ENCODE measurements at places on chromosomes 12 and 14. TPM values are rescaled to one million over a fixed set of nuclear protein-coding genes. Genes with fewer than 3 reads are reported as not detected.

GRCh38 chr12:109269428-109269827 is 39.7 kb downstream of the FOXN4 start:
- DNase-seq: no peak

DNA sequence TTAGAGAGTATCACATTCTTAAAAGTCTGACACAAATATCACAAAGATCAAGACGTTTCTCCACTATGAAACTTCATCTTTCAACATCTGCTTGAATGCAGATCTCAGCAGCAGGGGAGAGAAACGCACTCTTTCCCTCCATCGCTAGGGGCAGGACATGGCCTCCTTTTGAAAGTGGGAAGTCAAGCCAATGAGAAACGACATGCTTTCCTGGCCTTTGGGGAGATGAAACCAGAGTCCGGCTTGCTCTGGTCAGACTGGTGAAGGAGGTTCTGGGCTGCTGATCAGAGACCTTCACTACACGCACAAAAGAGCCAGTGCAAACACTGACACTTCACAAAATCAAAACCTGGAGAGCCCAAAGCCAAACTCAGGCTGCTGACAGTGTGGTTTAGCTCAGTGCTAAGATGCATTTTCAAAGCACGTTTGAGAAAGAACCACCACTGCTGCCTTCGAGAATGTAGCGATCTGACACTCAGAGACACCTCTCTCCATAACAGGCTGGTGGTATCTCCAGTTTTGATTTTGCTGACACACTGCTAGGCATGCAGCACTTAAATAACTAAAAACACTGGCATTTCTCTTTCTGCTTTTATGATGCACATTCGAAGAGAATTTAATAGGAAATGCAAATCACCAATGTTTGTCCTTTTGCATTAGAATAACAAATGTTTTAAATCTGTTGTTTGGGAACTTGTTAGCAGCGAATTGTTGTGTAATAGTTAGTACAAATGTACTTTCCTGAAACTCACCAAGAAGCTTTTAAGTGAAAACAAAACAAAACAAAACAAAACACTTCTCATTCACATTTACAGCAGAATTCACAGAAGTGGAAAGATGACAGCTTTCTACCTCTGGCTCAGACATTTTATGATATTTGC is 93.9 kb upstream of the OVCH1 start:
- DNase-seq: no peak

Gene DPY19L2
- 2.1 TPM for total RNA-seq

GRCh38 chr14:92615451-92615850 is 101.9 kb downstream of the RIN3 start:
- DNase-seq: no peak

Gene LBHD2
- total RNA-seq: not detected

- no peak for DNase-seq
These were observed 11.3 kb downstream of the PRKCH start for GRCh38 chr14:61332658-61333029.

DNA sequence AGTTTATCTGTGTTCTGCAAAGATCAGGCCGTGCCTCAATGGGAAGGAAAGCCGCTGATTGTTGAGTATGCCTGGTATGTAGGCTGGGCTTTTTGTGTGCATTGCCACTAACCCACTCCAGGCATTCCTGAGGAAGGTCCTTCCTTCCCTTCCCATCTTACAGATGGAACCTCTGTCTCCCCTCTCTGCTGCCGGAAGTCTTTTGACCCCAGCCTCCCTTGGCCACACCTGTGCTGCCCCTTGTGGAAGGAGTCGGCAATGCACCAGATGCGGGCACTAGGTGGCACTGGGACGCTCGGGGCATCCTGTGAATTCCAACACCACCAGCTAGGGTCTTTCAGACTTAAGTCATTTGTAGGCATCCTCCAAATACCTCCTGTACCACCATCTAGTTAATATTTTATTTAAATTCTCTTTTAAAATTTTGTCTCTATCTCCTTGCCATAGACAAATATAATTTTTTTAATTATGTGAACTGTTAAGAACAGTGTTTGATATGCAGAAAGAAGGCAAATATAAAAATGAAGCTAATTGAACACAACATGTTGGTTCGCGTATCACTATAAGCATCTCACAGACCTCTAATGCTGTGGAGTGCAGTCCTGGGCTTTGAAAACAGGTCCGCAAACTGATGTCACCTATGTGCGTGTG is 99.6 kb downstream of the RIN3 start:
- no peak for DNase-seq

Gene TESPA1
- total RNA-seq: not detected

Gene INHBC
- total RNA-seq: not detected

- no peak for DNase-seq
These were observed 325.0 kb downstream of the CCER1 start for GRCh38 chr12:90630006-90630405.

Gene C12orf60
- total RNA-seq: 1.0 TPM

DNA sequence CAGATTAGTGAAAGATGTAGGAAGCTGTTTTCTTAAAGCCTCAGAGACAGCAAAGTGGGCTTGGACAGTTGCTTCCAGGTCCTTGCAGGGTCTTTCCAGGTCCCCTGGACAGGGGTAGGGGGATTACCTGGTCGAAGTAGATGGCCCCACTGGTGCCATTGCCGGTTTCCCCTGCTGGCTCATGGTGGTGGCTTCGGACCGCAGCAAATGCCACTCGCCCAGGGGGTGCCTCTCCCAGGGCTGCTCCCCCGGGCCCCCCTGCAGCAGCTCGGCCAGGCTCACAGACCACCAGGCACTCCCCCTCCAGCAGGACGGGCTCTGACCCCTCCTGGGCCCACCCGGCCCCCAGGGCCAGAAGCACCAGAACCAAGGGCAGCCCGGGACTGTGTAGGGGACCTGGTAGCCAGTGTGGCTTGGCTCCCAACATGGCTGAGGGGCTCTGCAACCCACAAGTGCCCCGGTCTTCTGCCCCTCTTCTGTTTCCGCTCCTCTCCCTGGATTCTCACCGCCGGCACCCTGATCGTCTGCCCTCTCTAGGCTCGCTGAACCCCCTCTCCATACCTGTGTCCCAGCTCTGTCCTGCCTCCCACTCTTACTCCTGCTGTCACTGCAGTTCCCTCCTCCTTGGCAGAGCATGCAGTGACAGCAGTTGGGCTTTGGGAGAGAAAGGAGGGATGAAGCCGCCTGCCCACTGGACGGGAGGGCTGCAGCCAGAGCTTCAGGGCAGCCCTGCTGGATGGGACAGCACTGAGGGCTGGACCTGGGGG is 657 bp downstream of the CBLN3 start:
- DNase-seq: no peak

GRCh38 chr14:76109087-76109880 is 42.4 kb upstream of the GPATCH2L start:
- DNase-seq: no peak

GRCh38 chr12:68646484-68646883 is 35.8 kb downstream of the RAP1B start:
- no peak for DNase-seq

Gene TSPAN19
- total RNA-seq: not detected

DNA sequence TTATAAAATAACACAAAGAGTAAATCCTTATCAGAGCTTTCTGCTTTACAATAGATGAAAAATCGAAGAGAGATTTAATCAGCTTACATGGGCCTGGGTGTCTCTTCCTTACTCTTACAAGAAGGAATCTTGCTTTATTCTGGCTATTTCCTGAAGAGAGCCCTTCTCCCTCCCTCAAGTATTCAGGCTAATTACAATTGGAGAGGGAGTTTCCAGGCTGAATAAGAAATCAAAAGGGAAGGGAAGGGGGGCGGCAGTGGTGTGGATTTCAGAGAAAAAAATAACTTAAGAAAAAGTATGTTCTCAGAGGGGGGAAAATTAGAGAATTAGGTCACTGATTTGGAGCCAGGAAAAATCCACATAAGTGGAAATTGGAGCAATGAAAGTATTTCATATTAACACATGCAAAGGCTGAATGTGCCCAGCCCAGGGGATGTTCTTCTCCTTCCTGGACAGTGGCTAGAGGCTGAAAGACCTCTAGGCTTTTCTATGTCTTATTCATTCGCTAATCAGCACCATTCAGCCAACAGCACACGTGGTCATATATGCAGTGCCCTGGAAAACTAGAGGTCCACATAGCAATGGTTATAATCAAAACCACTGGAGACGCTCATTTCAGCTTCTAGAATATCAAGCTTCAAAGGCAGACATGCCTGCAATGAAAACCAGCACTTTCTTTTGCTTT is 158.9 kb upstream of the BTG1 start:
- no peak for DNase-seq

GRCh38 chr12:77392467-77393088 is 327.2 kb upstream of the E2F7 start:
- no peak for DNase-seq

GRCh38 chr14:54709444-54709843 is 142.5 kb downstream of the SAMD4A start:
- DNase-seq: no peak

GRCh38 chr12:32181498-32182175 is 75.0 kb downstream of the BICD1 start:
- no peak for DNase-seq

Gene CMA1
- total RNA-seq: not detected

DNA sequence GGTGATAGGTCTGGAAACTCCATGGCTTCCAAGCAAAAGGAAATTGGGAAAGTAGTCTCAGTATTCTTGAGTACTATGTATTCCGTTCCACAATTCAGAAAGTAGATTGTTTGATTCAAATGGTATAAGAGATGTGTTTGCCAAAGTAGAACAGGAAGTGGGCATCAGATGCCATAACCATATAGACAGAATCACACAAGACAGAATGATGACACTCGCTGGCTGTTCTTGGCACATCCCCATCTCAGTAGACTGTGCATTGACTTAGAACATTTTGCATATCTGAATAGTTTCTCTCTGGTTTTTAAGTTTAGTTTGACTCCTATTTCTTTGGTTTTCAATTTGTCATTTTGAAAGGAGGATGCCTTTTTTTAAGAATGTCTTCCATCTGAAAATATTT is 221.1 kb upstream of the RGS6 start:
- no peak for DNase-seq

Gene BORCS5
- 5.2 TPM for total RNA-seq

Gene CLEC4C
- not detected for total RNA-seq

DNA sequence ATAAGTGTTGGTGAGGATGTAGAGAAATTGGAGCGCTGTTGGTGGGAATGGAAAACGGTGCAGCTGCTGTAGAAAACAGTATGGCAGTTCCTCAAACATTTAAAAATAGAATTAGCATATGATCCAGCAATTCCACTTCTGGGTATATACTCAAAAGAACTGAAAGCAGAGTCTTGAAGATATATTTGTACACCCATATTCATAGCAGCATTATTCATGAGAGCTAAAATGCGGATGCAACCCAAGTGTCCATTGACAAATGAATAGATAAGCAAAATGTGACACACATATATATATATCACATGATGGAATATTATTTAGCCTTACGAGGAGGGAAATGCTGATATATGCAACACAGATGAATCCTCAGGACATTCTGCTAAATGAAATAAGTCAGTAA is 84.7 kb upstream of the CEP83 start:
- no peak for DNase-seq

Gene TBX3
- 3.3 TPM for total RNA-seq

DNA sequence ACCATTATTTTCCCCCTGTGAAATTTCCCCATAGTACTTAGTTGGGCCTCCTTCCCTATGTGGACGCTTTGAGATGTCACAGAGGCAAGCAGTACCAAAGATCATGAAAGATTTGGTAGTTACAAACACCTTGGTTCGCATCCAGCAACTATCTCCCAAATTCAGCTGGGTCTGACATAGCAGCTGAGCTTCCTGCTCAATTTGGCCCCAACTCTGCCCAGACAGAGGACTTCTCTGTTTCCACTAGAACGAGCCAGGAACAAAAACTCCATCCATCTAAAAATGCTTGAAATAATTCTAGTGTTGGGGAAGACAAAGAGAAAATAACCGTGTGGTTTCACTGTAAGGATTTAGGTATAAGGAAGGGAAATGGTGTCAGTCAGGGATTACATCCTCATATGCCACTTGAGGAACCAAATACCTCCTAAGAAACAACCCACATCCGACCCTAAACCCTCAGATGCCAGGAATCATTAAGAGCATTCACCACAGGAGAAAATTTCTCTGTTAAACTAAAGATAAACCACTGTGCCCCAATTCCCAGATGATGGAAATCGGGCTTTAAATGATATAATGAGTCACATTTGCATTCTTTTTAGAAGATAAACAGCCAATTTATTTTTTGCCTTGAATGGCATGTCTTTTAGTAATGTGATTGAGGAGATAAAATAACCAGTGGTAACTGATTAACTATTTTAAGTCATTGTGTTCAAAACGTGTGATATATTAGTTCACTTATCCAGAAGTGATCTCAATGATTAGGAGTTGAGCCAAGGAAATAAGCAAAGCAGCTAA is 103.7 kb upstream of the IFNG-AS1 start:
- peak; percentile 78 for DNase-seq

- DNase-seq: no peak
These were observed 75.1 kb upstream of the SLC38A4 start for GRCh38 chr12:46900734-46901463.

Measured in A172 (cell line).